NCI-H1436 (cell line): ENCODE measurements at places on chromosomes 3 and 15.

GRCh38 chr3:51944451-51945021, 2.4 kb downstream of the PARP3 start:
- DNase-seq: no peak

GRCh38 chr3:29513236-29513635, 232.4 kb downstream of the RBMS3 start:
- DNase-seq: no peak

DNA sequence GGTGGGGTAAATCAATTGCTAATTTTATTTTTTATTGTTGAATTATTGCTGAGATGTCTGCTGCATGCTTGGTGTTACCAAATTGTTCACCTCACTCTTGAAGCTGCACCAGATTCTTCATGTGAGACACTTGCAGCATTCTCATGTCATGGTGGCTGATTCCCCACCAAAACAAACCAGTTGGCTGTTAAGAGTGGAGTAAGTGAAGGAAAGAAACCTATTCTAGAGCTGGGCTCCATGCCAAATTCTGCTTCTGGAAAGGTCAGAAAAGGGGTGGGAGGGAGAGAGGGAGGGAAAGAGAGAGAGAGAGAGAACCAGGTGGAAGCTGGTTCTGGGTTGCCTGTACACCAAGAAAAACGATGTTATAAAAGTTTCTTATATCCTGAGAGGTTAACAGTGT, 317.5 kb upstream of the THRB start:
- DNase-seq: no peak

- no peak for DNase-seq
These were observed 642 bp downstream of the ZBTB11 start for GRCh38 chr3:101676216-101676764.

- DNase-seq: no peak
These were observed 45.9 kb downstream of the TMEM45A start for GRCh38 chr3:100538339-100538706.

DNA sequence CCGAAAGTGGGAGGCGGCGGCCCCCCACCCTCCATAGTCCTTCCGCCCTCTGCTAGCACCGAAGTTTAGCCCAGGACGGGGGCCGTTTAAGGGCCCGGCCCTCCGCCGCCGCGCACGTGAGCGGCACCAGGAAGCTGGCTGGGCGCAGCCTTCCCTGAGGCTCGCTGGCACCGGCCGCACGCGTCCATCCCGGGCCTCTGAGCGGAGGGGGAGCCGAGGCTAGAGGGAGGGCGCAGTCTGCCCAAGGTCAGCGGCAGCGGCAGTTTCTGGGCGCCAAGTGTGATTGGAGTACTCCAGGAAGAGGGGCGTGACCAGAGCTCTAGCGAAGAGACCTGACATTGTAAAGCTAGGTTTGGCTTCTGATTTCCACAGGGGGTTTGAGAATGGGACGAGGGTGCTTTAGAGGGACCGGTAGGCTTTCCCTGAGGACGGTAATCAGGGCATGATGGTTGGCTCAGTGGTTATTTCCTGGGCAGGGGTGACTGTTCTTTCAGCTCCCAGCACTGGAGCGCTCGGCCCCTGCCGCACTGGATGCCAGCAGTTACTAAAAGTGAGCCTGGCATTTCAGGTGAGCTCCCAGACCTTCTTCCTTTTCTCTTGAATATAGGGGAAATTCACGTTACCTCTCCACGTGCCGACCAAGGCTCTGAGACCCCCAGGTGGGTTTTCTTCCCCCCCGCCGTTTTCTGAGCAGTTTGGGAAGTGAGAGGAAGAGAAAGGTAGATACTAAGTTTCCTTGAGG, 853 bp downstream of the TEX264 start:
- peak; percentile 4 for DNase-seq

DNA sequence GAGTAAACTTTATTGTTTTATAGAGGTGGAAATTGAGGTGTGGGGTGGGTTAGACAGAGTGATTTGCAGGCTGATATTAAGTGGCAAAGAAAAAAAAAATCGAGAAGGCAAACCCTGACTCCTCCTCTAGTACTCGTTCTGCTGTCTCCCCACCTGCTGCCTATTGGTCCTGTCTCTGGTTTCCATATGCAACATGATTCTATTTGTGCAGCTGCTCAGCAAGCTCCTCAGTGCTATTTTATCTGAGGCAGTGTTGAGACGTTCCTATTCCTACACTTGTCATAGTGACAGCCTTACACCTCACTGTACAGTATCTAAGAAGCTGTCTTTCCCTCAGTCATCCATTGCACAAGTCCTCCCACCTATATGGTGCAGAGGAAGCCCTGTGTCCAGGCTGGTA, 45.1 kb downstream of the RSL24D1 start:
- peak; percentile 70 for DNase-seq

GRCh38 chr15:52227456-52227855, 36.3 kb upstream of the GNB5 start:
- DNase-seq: peak; percentile 46

- DNase-seq: no peak
These were observed 6.0 kb downstream of the ADCY5 start for GRCh38 chr3:123442908-123443307.

- DNase-seq: no peak
These were observed 458.6 kb downstream of the PYDC2 start for GRCh38 chr3:191919491-191920026.

DNA sequence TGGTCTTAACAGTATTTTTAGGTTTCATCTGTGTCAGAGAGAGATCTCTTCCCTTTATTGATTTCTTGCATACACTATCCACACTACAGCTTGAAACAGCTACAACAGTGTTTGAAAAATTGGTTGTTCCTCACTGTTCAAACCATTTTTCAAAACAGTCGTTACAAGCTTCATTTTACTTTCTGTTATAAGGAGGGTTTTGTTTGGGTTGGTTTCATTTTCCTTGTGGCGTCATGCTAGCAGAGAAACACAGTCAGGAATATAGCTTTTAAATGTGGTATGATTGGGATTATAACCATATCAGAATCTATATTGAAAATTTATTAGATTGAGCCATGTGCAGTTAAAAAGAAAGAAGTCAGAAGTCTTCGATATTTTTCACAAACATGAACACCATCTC, 400.6 kb downstream of the ZBTB20 start:
- no peak for DNase-seq

DNA sequence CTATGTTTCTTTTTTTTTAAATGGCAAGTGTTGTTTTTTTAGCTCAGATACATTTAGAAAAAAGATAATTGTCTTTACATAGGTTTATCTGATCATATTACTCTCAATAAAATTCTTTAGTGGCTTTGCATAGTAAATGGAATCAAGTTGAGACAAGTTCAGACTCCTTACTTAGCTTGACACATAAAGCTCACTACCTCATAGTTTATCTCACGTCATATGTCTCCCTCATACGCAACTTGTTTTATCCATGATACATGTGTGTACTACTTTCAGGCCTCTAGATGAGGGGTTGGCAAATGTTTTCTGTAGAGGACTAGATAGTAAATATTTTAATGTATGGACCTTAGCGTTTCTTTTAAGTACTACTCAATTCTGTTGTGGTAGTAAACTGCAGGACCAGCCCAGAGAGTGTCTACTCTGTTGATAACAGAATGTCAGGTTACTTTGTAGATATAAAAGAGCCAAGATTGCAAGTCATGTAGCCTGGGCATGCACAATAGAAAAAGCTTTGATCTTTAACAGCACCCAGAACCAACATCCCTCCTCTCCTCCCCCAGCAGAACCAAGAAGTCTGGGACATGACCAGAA, 28.2 kb upstream of the MGA start:
- no peak for DNase-seq

- DNase-seq: no peak
These were observed 17.3 kb upstream of the LRIG1 start for GRCh38 chr3:66518126-66518525.

DNA sequence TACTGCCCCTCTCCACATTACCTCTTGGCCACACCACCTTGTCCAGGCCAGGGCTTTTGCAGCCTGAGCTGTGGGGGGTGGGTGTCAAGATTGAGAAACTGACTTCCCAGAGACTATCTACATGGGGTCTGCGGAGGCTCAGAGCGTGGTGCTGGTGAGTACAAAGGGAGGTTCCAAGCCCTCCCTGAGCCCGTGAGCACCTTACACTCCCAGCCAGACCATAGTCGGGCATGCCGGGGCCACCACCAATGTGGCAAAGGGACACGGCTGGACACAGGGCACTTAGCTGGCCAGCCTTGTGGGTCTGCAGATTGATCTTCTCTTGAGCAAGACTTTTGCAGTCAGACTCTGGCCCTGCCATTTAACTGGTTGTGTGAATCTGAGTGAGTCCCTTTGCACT, 74.1 kb upstream of the GATA2 start:
- no peak for DNase-seq

DNA sequence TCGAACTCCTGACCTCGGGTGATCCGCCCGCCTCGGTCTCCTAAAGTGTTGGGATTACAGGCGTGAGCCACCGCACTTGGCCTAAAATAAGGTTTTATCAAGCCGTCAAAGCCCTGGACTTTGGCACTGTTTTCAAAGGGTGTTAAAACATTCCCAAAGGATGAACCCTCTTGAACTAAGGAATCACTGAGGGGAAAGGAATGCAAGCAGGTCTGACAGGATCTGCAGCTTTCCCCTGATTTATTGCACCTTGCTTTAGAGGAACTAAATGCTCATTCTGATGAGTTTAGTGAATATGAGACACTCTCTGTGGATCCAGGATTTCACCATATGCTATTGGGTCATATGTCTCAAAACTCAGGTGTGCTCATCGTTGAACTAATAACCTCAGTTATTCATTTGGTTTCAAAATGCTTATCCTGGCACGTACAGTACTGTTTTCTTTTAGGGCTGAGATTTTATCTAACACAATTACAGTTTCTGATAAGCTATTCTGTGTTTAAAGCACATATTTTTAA, 63.0 kb upstream of the TSC22D2 start:
- no peak for DNase-seq

DNA sequence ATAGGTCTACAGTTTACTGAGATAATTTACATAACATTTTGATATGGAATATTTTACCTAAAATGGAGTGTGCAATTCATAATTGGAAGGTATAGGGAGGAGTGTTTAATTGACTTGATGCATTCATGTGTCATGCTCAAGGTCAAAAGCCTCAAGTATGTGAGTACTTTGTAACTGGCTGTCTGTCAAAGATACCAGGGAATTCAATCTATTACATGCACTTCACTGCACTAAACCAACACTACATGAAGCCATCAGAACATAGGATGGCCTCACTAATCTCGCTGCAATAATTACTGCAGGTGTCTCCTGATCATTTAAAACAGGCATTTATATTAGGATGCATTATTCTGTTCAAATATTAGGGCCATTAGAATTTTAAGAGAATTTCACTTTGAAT, 367.2 kb downstream of the CNTN4 start:
- DNase-seq: no peak

- DNase-seq: no peak
These were observed 2.6 kb upstream of the HHATL start for GRCh38 chr3:42705058-42705767.

DNA sequence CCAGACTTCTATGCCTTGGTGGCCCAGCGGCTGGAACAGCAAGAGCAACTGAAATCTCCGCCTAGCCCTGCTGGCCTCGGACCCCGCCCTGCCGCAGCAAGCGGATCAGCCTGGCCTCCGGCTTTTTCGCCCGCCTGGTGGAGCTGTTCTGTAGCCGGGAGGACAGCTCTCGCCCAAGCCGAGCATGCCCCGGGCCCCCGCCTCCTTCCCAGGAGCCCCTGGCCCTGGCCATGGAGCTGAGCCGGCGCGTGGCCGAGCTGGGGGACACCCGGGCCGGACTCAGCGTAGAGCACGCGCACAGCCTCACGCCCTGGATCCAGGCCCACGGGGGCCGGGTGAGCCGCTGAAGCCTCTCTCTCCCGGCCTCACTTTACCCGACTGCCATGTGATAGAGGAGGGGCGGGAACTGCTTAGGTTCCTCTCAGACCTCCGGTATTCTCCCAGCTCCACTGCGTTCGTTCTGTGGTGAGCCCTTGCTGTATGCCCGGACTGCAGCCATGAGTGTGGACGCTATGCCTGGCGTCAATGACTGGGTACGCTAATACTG, 24.1 kb upstream of the MRPL3 start:
- DNase-seq: peak; percentile 32

DNA sequence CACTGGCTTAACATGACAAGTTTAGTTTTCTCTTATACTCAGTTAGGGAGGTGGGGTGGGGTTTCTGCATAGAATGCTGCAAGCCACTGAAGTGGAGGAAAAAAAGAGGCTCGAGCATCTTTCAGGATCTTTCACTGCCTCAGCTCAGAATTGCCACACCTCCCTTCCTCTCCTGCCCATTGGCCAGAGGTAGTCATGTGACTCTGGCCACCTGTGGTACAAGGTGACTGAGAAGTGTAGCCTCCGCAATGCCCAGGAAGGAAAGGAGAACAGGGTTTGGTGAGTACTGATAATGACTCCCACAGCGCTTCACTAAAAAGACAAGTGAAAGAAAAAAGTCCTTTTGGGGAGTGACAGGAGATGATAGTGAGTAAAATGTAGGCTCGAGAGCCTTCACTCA, 124.3 kb upstream of the TRIM42 start:
- no peak for DNase-seq

GRCh38 chr15:29570121-29570947, 251.9 kb downstream of the TJP1 start:
- DNase-seq: no peak

DNA sequence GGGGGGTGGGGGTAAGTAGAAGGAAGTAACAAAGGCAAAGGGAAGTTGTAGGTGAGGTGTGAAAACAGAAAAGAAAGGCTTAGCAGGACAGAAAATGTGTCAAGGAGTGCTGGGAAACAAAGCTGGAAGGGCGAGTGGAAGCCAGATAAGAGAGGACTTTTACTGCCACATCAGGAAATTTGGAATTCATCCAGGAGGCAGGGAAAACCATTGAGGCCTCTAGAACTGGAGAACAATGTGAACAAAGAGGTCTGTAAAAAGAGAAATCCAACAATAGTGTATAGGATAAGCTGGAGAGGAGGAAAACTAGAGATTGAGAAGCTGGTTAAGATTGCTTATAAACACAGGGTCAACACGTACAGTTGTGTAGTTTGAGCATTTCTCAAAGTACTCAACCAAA, 116.6 kb downstream of the NTRK3 start:
- no peak for DNase-seq

DNA sequence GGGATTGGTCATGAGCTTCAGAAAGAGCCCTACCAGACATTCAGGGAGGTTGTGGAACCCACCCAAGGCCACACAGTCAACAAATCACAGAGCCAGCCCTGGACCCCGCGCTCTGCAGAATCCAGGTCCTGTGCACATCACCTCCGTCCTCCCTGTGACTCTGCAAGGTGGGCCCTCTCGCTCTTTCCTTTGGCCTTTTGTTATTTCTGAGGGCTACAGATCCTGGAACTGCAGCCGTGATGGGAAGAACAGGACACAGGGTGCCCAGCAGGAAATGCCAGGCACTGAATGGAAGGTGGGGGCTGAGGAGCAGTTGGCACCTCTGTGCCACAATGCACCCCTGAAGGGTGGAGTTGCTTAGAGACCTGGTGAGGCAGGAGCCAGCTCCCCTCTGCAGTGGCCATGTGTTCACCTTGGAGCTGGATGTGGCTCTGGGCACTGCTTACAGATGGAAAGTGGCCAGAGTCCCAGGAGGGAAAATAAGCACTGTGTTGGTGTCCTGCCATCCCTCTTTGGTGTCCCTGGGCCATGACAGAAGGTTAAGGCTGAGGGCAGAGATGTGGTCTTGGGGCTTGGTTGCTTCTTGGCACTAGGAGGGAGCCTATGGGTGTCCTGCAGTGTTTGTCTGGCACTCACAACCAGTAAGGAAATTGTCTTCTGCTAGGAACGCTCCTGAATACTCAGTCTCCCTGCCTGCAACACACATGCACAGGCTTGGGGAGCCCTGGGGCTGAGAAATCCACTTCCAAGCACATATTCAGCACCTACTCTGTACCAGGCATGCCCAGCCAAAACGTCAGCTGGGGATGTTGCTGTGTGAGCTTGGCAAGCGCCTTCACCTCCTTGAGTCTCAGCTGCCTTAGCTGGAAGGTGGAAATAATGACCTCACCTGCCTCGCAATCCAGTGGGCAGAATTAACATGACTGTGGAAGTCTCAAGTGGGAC, 98.0 kb upstream of the SLC6A6 start:
- DNase-seq: no peak
